ENCODE measurements at places on chromosomes 12 and 14.

DNA sequence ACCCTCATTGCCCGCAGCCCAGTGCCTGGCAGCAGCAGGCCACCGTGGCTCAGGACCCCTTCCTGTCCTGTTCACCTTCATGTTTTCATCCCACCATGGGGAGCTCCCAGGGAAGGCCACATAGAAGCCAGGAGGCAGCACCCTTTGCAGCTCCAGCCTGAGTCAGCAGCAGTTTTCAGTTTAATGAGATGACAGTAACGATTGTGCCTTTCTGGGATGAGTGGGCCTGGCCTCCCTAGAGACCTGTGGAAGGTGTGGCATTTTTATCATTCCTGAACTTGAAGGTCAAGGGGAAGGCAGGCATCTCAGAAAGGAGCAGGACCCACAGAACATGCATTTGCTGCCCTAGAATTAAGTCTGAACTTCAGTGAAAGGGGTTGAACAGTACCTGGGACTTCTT is 532.8 kb downstream of the FUT8 start:
- DNase-seq, result no peak

- no peak for DNase-seq
Measured at GRCh38 chr12:17511369-17511768, 578.6 kb downstream of the RERGL start.

GRCh38 chr12:7346551-7347225 is 42.8 kb downstream of the ACSM4 start:
- DNase-seq, result no peak

DNA sequence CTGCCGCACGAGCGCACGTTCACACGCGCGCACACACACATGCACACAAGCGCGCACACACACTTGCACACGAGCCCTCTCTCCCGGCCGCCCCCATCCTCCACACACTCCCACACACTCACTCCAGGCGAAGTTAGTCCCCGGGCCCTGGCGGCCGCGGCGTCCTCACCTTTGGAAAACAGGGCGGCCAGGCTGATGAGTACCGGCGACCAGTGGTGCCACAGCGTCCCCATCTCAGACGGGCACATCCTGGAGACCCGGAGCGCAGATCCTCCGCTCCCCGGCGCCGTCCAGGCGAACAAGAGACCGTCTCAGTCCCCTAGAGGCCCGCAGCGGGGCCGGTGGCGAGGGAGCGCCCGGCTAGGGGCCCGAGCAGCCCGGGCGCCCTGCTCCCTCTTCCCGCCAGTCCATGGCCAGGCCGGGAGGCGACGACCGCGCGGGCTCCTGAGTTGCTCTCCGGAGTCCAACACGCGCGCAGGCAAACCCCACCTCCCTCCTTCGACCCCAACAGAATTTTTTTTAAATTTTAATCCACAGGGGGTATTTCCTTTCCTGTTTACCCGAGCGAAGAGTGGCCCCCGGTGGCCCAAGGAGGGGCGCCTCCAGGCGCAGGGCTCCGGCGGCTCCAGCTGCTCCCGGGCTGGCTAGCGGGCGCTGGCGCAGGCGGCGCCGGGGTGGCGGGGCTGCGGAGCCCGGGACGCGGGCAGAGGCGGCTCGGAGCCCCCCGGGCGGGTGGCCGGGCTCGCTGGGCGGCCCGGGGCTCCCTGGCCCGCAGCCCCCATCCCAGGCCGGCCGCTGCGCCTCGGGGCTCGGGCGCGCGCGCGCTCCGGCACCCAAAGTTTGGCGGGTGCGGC is 506 bp downstream of the TMEM132D start:
- no peak for DNase-seq

DNA sequence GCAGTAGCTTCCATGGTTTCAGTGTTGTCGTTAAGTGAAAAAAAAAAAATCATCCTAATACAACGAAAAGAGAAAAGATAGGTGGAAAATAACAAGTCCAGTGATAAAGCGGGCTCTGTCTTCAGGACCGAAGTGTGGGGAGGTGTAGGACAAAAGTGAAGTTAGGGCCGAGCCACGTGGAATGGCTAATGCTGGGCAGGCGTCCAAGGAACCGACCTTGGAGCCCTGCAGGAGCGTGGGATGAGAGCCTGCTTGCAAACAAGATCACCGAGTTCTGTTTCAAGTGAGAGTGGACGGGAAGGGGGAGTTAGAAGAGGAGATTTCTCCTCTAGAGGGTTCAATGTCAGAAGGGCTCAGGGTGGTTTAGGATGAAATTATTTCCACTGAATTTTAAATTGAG is 22.2 kb downstream of the A2ML1 start:
- DNase-seq, result no peak

DNA sequence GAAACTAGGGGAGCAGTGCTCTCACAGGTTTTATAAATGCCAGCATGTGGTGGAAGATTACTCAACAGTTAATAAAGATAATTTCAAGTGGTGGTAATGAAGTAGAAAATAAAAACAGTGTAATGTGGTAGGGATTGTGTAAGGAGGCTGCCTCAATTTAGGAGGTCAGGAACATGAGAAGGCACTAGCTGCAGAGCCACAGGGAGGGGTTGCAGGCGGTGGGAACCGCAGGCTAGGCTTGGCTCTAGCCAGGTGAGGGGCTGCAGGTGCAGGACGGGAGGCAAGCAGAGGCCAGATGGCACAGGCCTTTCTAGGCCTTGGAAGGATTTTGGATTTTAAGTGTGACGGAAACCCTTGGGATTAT is 768 bp downstream of the METTL25 start:
- no peak for DNase-seq

- no peak for DNase-seq
Measured at GRCh38 chr12:5548152-5548943, 116.4 kb downstream of the NTF3 start.

DNA sequence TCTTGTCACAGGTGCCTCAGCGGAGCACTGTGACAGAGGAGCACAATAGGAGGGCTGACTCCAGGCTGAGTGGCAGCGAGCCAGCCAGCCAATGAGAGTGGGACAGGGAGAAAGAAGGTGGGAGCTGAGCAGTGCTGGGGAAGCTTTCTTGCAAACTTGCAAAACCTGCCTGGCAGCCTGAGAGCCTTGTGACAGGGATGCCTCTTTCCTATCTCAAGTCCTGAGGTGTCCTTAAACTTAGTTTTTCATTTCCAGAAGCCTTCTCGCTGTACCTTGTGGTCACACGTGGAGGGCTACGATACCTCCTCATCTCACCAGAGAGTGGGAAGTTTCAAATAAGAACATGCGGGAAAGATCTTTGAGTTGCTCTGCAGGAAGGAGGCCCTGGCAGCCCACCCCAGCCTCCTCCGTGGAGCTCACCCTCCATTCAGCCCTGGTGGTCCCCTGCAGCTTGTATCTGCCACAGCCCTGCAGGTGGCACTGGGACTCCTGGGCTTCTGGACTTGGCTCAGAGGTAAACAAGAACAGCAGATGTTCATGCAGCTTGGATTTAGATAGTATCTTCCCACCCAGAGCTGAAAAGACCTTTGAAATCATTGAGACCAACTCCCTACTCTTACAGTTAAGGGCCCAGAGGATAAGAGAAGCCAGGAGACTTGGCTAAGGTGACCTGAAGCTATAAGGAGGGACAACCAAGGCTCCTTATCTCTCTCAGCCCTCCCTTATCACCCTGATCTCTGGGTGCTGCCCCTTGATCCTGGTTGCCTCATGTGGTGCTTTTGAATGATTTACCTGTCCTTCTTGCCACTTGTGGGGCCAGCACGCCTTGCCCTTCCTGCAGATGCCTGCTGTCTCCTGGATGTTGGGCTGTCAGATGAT is 153.5 kb upstream of the MAX start:
- DNase-seq, result no peak

DNA sequence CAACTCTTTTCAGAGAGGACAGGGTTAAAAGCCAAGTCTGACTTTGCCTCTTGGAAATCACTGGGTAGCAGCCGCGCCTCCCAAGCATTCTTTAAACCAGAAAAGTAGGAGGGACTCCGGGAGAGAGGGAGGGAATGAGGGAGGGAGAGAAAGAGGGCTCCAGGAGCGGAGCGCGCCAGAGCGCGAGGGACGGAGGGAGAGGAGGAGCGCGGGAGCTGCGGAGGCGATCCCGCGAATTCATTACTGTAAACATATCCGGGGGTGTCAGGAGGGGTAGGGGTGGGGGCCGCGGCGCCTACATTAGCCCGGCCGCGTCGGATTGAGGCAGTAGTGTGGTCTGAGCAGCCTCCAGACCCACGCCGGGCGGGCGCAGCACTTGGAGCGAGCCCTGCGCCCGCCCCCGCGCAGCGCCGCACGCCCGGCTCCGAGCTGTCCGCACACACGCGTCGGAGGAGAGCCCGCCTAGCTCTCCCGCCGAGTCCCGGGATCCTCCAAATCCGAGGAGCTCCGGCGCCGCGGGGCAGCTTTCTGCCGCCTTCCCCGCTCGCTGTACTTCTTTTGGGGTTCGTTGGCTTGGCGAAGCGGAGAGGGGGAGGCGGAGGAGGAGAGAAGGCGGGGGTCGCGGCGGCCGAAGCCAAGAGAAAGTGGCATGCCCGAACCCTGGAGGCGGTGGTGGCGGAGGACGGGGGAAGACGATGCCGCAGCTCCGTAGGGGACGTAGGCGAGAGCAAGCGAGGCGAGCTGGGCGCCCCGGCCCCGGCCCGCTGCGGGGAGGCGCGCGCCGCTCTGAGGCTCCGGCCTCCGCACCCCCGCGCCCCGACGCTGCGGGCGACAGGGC is 3.3 kb downstream of the FLRT2 start:
- DNase-seq, result no peak
